ENCODE measurements at places on chromosomes 11 and 22. TPM values are rescaled to one million over a fixed set of nuclear protein-coding genes. Genes with fewer than 3 reads are reported as not detected.

GRCh38 chr11:60978546-60979380 is 7.3 kb downstream of the CD6 start:
- no peaks in the 10 kb centered on the region for H3K4me1 ChIP-seq
- H3K27me3 ChIP-seq = peaks cover 7% of the 10 kb centered on the region
- no peaks in the 10 kb centered on the region for H3K36me3 ChIP-seq

- H3K36me3 ChIP-seq = peaks cover 11% of the 10 kb centered on the region
- no peak for DNase-seq
- H3K27me3 ChIP-seq = no peaks in the 10 kb centered on the region
- no peak overlapping the region for H3K4me3 ChIP-seq
- H3K27ac ChIP-seq = no peak overlapping the region
Measured at GRCh38 chr22:45574069-45574703, 71.5 kb downstream of the FBLN1 start.

DNA sequence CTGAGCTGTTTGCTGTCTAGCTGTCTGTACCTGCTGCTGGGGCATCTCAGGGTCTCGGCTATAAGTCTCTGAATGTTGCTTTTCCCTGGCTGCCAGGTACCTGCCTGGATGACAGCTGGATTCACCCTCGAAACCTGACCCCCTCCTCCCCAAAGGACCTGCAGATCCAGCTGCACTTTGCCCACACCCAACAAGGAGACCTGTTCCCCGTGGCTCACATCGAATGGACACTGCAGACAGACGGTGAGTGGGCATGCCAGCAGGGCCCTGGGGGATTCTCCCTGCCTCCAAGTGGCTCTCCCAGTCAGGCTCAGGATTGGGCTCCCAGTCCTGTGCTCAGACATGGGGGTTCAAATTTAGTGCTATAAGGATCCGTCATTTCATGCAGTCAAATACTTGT is 12.9 kb downstream of the IL17RA start:
- no peaks in the 10 kb centered on the region for H3K27me3 ChIP-seq
- no peaks in the 10 kb centered on the region for H3K4me1 ChIP-seq
- H3K27ac ChIP-seq = no peak overlapping the region
- peaks cover 25% of the 10 kb centered on the region for H3K36me3 ChIP-seq
- no peak for DNase-seq
- H3K4me3 ChIP-seq = no peak overlapping the region

- no peaks in the 10 kb centered on the region for H3K27me3 ChIP-seq
- no peak for DNase-seq
- H3K4me1 ChIP-seq = peaks cover 7% of the 10 kb centered on the region
- H3K36me3 ChIP-seq = peaks cover 13% of the 10 kb centered on the region
- no peak overlapping the region for H3K4me3 ChIP-seq
Measured at GRCh38 chr11:59782080-59782479, 26.9 kb downstream of the STX3 start.

GRCh38 chr22:31828739-31829138 is 74.9 kb downstream of the DEPDC5 start:
- H3K27me3 ChIP-seq = no peaks in the 10 kb centered on the region
- no peak overlapping the region for H3K4me3 ChIP-seq
- peak overlapping the region; percentile 80 for H3K27ac ChIP-seq
- peaks cover 13% of the 10 kb centered on the region for H3K4me1 ChIP-seq
- no peak for DNase-seq

DNA sequence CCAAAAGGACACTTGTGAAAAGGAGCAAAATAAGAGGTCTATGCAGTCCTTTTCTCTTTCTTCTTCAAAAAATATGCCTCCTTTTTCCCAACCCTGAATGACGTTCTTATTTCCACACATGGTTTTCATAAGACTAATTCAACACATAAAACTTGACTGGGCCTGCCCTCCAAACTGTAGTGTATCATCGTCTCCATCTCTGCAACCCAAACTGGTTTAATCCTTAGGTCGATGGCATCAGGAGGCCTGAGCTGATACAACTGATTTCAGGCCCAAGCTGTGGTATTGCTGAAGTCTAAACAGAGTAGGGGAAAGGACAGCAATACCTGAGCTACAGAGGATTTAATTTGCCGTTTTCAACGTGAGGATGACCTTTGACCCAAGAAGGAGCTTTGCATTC is 130.0 kb upstream of the MTNR1B start:
- peaks cover 21% of the 10 kb centered on the region for H3K4me1 ChIP-seq
- H3K36me3 ChIP-seq = no peaks in the 10 kb centered on the region
- H3K27ac ChIP-seq = no peak overlapping the region
- no peak for DNase-seq

DNA sequence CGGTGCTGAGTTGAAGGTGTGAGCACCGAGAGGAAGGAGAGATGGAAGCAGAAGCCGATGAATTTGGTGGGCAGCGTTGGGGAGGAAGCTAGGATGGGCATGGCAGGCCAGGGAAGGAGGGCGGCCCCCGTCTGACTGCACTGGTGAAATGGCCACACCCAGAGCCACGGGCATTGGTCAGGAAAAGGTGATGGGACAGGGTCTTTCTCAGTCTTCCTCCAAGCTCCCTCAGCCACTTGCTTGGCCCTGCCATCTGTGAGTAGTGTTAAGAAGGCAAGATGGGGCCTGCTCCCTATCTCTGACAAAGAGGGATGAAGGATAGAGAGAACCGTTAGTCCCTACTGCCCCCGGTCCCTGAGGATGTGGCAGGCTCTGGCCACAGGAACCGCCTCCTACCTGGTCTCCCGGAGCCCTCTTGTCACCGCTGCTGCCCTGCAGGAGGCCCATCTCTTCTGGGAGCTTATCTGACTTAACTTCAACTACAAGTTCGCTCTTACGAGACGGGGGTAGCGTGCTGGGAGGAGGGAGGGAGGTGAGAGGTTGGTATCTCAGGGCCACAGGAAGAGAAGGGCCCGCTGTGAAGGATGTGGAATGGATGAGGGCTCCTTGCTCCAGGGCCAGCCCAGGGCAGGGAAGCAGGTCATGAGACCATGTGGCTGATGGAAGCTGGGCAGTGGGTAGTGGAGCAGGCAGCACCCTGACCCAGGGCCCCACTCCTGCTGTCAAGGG is 6.8 kb downstream of the MCAM start:
- no peak overlapping the region for H3K4me3 ChIP-seq
- H3K27me3 ChIP-seq = no peaks in the 10 kb centered on the region
- no peak overlapping the region for H3K27ac ChIP-seq
- peaks cover 16% of the 10 kb centered on the region for H3K4me1 ChIP-seq

- DNase-seq = no peak
- no peak within 1 kb of the TSS for H3K27ac ChIP-seq
- no peaks in the 10 kb centered on the region for H3K27me3 ChIP-seq
- H3K4me3 ChIP-seq = no peak within 1 kb of the TSS
Measured at GRCh38 chr11:105023003-105023402, at the start of gene CASP5. TSS of gene CASP5 (minus strand) at chr11:105023168. CDS start at chr11:105023136, 32 bp downstream.

DNA sequence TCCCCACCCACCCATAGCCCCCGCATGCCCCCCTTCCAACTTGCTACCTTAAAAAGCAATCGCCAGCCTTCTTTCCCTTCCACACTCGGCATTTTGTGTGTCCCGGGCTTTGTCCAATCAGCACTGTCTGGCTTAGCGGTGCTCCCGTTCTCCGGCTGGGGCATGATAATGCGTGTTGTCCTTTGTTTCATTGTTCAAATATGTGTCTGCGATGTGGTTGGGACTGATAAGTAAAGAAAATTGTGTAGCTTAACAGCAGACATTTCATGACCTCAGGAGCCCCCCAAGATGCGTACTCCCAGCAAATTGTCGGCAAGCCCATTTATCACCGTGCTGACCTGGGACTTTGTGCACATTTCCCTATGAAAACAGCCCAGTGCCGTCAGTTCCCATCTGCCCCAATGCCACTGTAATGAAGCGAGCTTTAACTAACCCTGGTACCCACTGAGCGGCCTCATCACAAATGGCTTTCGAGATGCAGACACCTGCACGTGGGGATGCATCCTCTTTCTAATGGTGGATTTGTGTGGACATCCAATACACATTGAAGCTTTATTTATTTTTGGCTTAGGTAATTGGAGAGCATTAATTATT is 167.0 kb upstream of the E2F8 start:
- DNase-seq = no peak
- H3K27ac ChIP-seq = no peak overlapping the region
- no peak overlapping the region for H3K4me3 ChIP-seq

DNA sequence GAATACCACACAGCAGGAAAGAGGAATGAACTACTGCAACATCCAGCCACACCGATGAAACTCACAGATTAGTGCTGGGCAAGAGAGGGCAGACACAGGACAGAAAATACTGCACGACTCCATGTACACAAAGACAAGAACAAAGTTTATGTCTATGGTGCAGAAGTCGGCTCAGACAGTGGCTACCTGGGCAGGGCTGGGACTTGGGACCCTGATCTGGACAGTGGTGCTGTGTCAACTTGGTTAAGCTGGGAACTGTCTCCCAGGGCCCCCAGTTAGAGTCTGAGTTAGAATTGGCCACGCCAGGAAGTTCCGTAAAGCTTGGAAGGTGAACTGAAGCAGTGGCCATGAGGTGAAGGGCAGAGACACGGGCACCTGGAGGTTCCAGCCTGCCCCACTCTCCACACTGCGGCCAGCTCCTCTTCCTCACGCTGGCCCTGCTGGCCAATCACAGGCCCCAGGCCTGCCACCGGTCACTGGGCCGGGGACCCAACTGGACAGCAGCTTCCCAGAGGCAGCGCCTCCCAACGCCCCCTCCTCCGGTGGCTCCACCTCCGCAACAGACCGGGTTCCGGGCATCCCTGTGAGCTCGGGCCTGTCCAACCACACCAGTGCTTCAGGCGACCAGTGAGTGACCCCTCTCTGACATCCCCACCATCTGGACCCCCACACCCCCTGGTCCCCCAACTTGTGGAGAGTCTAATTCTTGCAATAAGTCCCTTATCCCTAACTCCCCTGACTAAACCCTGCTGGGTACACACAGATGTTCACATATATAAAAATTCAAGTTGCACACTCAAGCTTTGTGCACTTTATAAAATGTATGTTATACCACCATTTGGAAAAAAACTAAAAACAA is 93.7 kb downstream of the MICAL3 start:
- H3K4me3 ChIP-seq = no peak overlapping the region
- no peaks in the 10 kb centered on the region for H3K27me3 ChIP-seq
- no peaks in the 10 kb centered on the region for H3K36me3 ChIP-seq
- DNase-seq = no peak

- DNase-seq = no peak
- no peaks in the 10 kb centered on the region for H3K27me3 ChIP-seq
- H3K27ac ChIP-seq = no peak overlapping the region
Measured at GRCh38 chr11:88861618-88862017, 204.2 kb downstream of the GRM5 start.

- H3K4me1 ChIP-seq = no peaks in the 10 kb centered on the region
- H3K4me3 ChIP-seq = no peak overlapping the region
- DNase-seq = no peak
- H3K36me3 ChIP-seq = no peaks in the 10 kb centered on the region
Measured at GRCh38 chr22:44920183-44920582, 89.6 kb downstream of the PHF21B start.

DNA sequence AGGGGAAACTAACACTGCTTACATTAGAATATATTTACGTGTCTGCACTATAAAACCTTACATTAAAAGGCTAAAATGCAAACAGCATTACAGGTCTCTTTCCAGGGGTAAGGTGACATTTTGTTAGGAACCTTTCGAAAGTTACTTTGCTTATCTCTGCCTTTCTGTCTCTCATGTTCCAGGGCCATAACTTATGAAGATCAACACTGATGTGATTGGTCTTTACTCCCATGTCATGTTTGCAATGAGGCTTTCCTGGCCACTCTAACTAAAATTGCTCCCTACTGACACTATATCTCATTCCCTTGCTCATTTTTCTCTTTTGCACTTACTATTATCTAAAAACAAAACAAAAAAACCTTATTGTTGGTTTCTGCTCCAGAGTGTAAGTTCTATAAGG is 119.0 kb downstream of the JRKL start:
- H3K4me1 ChIP-seq = no peaks in the 10 kb centered on the region
- H3K27ac ChIP-seq = no peak overlapping the region
- H3K27me3 ChIP-seq = peaks cover 22% of the 10 kb centered on the region
- H3K4me3 ChIP-seq = no peak overlapping the region

- H3K27me3 ChIP-seq = no peaks in the 10 kb centered on the region
- H3K27ac ChIP-seq = no peak overlapping the region
- no peaks in the 10 kb centered on the region for H3K36me3 ChIP-seq
Measured at GRCh38 chr11:38046571-38047135, 1448.6 kb upstream of the RAG2 start.

- H3K27me3 ChIP-seq = no peaks in the 10 kb centered on the region
- H3K27ac ChIP-seq = peak overlapping the region; percentile 50
- H3K36me3 ChIP-seq = no peaks in the 10 kb centered on the region
Measured at GRCh38 chr11:27201454-27202302, 161.1 kb downstream of the BBOX1 start.

- no peak for DNase-seq
- no peak overlapping the region for H3K4me3 ChIP-seq
- H3K36me3 ChIP-seq = no peaks in the 10 kb centered on the region
- peaks cover 18% of the 10 kb centered on the region for H3K4me1 ChIP-seq
- H3K27me3 ChIP-seq = no peaks in the 10 kb centered on the region
- H3K27ac ChIP-seq = no peak overlapping the region
Measured at GRCh38 chr11:93540337-93540736, 2.9 kb downstream of the SMCO4 start.

- H3K36me3 ChIP-seq = no peaks in the 10 kb centered on the region
- H3K4me1 ChIP-seq = peaks cover 45% of the 10 kb centered on the region
- no peaks in the 10 kb centered on the region for H3K27me3 ChIP-seq
- H3K27ac ChIP-seq = peak overlapping the region; percentile 83
Measured at GRCh38 chr11:3939651-3940190, 84.3 kb downstream of the STIM1 start.

GRCh38 chr11:58921778-58922390 is 17.4 kb upstream of the GLYATL1 start:
- H3K4me1 ChIP-seq = peaks cover 2% of the 10 kb centered on the region
- no peak overlapping the region for H3K27ac ChIP-seq
- H3K27me3 ChIP-seq = peaks cover 29% of the 10 kb centered on the region

DNA sequence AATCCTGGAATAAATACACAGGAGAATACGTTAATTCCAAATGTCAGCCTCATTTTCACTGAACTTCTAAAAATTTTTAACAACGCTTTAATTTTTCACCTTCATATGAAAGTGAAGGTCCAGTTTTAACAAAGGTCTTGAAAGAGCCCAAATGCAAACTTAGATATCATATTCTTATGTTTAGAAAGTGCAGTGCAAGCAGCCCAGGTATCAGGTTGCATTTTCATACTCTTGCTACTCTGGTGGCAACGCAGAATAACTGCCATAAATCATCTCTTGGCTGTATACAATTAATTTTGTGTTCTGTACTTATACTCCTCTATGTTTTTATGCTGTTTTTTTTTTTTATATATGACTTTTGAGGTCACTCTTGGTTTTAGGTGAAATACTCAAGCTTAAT is 496.7 kb upstream of the ARHGAP42 start:
- DNase-seq = no peak
- no peaks in the 10 kb centered on the region for H3K36me3 ChIP-seq
- H3K27ac ChIP-seq = no peak overlapping the region

GRCh38 chr11:35911013-35911412 is 32.8 kb upstream of the LDLRAD3 start:
- no peaks in the 10 kb centered on the region for H3K27me3 ChIP-seq
- no peaks in the 10 kb centered on the region for H3K36me3 ChIP-seq
- no peak overlapping the region for H3K4me3 ChIP-seq
- no peak overlapping the region for H3K27ac ChIP-seq

Gene ENTHD1
- total RNA-seq = not detected

Gene ANKRD13D
- 56.2 TPM for total RNA-seq

Gene THAP7
- total RNA-seq = 27.0 TPM

Gene PRRG4
- total RNA-seq = not detected

Gene LGR4
- total RNA-seq = 61.9 TPM

Gene SMIM35
- total RNA-seq = not detected

Gene ZC3H12C
- total RNA-seq = 9.7 TPM

Gene ADM2
- total RNA-seq = 21.1 TPM

Gene MOGAT2
- not detected for total RNA-seq

Gene ADORA2A
- total RNA-seq = 3.5 TPM

Gene H19
- 1,569 TPM for total RNA-seq

Gene MAP4K2
- total RNA-seq = 18.6 TPM

Gene NTM
- 82.7 TPM for total RNA-seq

Gene NXPE1
- not detected for total RNA-seq

Gene PATE4
- not detected for total RNA-seq

Data from osteocyte (in vitro differentiated cells).